NCI-H1105 treated with DMSO at 0.1 percent for 48 hours (cell line): ENCODE measurements at places on chromosomes 11 and 22.

GRCh38 chr11:102974552-102975280 lies 19.2 kb upstream of the MMP13 start:
- no peak for DNase-seq

- DNase-seq, result peak; percentile 48
Observed at GRCh38 chr11:104968355-104968855, at the start of gene CASP4. Gene CASP4, minus strand, starts transcription at chr11:104968574. Its CDS starts 49 bp downstream, at chr11:104968525.

DNA sequence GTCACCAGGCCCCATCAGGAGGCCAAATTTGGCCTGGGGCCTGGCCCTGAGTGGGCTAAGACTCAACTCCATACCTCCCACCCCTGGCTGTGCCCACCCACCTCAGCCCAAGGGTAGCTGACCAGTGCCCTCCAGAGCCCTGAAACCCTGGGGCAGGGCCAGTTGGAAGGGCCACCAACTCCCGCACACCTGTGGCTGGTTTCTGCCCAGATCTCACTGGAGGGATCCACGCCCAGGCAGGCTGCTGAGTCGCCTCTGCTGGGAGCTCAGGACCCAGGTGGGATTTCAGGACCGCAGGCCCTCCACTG lies 8.9 kb upstream of the PIM3 start:
- DNase-seq, result no peak

DNA sequence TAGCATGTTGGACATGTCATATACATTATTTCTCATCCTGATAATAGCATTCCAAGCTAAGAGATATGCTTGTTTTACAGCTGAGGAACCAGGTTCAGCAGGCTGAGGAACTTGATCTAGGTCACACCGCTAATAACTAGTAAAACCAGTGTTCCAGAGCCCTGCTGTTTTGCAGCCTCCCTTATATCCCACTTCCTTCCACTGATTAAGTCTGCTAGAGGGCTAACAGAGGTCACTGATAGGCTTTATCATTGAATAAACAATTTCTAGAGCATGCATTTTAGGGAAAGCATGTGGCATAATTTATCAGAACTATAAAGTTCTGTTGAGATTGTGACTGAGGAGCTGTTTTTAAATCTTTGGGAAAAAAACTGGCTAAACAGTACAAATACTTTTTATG lies 54.0 kb downstream of the UVRAG start:
- DNase-seq, result no peak

DNA sequence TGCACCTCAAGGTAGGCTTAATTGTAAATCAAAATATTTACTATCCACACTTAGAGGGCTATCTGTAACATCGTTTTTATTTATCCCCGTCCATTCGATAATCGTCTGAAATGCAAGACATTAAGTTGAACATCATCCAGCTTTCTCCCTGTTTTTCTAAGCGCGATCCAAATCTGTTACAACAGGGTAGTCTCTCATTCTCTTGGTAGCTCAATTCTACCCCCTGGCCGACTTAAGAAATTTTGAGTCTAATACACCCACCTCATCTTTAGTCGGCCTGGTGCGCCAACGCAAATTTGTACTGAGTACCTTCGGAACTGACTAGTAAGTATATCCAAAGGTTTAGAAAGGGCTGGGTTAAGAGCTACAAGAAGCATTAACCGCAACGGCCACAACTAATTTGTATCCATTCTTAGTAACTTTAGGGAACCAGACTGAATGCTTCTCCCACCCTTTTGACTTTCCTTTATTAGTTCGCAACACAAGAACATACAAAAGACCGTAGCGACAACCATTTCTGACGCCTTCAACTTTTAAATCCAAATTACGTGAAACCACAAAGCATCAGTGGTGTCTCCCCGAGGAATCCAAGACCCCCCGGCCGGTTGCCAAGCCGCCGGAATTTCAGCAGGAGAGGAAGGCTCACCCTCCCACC lies 1.0 kb upstream of the ZNF143 start:
- DNase-seq, result peak; percentile 51

GRCh38 chr11:70535191-70535971 lies 137.1 kb downstream of the CTTN start:
- no peak for DNase-seq

DNA sequence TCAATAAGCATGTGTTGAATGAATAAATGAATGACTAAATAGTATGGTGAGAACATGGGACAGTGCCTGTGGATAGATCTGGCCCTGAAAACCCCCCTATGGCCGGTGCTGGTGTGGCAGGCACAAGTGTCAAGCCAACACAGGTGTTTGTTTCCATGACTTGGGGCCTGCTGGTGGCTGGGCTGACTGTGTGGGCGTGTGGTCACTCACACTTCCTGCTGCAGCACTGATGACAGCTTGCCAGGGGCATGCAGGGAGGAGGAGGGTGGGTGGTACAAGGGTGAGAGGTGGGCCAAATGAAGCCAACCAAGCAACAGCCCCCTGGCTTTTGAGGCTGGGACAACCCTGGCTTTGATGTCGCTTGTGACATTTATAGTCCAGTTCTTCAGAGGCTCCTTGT lies 30.3 kb upstream of the ABCC8 start:
- DNase-seq, result no peak

DNA sequence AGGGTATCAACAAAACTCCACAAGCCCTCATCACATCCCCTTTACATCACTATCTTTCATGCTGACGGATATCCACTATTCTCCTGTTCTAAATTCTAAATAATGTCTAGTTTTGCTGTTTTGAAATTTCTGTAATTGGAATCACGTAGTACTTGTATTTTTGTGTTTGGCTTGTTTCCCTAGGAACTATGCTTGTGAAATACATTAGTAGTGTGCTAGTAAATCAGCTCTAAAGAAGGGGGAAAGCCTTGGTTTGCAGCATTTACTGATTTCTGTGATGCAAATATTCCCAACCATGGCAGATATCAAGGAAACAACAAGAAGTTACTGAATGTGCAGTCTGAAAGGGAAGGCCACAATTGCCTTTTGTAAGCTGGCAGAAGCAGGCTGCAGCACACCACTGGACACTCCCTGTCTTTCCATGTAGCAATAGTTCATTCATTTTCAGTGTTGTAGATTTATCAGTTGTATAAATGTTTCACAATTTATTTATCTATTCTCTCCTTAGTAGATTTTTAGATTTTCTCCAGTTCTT lies 4.7 kb upstream of the FOLH1 start:
- DNase-seq, result no peak

- no peak for DNase-seq
Observed at GRCh38 chr11:95993438-95994298, 69.8 kb upstream of the MTMR2 start.

- DNase-seq, result no peak
Observed at GRCh38 chr11:113329725-113330124, 15.3 kb downstream of the TTC12 start.

DNA sequence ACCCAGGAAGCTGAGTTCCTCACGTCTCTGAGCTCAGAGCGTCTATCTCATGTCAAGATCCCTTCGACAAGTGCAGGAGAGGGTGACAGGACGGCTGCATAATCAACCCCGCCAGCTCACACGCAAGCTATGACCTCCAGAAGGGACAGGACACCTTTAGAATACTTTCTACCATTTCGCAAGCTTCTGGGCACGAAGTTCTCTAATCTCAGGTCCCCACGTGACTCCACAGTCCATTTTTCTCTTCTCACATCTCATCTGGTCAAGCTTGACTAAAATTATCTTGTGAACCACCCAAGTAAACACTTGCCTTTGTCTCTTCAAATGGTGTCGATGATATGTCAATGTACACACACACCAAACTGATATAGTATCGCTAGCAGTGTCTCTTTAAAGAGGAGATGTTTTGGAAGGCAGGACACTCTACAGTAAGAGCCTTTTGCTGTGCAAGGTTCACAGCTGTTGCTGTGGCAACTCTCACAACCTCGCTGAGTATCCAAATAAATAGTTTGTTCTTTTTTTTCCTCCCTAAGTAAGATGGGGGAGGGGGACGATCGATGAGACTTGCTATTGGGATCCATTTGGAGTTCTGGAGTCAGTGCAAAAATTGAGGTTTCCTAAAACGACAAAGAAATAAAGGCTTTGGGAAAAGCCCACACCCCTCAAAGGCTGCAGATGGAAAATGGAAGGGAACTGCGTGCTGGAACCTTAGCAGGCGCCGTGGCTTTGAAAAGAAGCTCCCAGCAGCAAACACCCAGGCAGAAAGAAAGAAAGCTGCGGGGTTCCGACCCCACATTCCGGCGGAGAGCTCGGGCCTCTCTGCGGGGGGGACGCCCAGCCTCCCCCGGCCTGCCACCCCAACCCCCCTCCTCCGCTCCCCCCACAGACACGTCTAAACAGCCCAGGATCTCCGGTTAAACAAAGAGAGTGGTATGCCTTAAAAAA lies 215.4 kb upstream of the UBASH3B start:
- DNase-seq, result peak; percentile 76

DNA sequence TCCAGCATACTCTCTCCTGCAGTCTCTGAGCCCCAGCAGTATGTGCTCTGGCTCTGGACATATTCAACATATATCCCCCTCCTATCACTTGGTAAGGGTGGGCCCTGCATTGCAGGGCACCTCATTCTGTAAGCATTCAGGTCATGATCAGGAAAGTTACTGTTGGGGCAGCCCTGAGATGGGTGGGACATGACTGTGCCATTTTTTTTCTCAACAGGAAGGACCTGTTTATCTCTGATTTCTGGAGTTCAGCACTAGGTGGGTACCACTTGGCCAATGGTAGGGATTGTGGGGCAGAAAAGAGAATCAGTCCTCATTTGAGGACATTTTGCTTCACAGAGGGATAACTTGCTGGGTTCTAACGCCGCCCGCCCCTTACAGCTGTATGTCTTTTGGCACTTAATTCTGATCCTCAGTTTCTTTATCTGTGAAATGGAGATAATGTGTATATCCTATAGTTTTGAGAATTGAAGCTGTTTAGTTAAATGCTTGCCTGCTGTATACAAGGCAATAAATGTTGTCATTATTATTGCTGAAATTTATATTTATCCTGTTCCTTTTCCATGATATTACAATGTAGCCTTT lies 2.2 kb downstream of the SRRD start:
- no peak for DNase-seq

DNA sequence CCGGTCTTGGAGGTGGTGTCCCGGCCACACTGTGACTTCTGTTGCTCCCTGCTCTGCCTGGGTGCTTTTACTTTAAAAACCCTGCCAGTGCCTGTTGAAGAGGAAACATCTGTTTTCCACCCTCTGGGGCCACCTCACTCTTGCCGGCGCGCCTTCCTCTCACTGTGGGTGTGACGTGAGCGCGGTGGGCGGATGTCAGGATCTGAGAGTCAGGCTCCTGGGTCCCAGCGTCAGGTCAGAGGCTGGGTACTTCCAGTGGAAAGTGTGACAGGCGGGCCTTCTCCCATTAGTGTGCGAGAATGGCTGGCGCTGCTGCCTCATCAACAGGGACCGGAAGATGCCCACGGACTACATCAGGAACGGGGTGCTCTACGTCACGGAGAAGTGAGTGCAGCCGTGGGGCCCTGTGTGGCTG lies 54.2 kb downstream of the GRAMD4 start:
- no peak for DNase-seq

DNA sequence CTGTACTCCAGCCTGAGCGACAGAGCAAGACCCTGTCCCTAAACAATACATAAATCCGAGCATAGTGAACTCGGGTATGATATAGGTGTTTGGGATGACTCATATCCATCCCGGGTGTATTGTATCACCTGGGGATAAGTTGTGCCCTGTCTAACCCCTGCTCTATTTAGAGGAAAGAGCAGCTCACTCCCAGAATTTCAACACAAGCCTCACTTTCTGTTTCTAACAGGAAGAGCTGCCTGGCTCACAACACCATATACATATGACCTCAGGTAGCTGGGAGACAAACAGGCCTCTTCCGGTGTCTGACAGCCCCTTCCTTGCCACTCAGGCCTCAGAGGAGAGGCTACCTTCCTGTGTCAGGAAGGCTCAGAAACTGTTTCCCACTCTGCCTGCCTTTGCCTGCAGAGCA lies 9.9 kb upstream of the MICALL1 start:
- no peak for DNase-seq

DNA sequence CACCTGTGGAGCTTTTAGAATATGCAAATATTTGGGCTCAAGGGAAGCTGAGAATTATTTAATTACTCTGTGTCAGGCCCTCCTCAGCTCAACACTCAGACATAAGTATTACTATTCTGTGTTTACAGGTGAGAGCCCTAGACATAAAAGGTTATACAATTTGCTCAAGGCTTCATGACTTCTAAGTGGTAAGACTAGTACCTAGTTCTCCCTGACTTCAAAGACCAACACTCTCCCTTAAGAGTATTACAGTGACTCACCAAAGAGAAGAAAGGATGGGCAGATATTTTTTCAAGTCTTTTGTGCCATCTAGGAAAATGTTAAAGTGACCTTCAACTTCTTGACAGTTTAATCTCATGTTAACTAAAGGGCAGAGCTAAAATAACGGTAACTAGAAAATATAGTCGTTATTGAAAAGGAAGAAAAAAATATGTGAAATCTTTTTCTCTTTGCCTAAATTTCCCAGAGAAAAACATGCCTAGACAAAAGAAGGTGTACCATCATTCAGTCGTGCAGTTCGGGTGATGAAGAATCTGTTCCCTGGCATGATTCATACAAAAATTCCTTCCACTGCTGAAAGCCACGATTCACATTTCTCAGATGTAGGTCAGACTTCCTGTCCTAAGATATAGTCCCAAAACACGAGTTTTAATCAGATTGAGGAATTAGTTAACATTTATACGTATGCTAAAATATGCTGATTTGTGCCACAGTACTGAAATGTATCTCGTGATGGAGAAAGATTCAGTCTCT lies 849.1 kb upstream of the API5 start:
- peak; percentile 22 for DNase-seq

DNA sequence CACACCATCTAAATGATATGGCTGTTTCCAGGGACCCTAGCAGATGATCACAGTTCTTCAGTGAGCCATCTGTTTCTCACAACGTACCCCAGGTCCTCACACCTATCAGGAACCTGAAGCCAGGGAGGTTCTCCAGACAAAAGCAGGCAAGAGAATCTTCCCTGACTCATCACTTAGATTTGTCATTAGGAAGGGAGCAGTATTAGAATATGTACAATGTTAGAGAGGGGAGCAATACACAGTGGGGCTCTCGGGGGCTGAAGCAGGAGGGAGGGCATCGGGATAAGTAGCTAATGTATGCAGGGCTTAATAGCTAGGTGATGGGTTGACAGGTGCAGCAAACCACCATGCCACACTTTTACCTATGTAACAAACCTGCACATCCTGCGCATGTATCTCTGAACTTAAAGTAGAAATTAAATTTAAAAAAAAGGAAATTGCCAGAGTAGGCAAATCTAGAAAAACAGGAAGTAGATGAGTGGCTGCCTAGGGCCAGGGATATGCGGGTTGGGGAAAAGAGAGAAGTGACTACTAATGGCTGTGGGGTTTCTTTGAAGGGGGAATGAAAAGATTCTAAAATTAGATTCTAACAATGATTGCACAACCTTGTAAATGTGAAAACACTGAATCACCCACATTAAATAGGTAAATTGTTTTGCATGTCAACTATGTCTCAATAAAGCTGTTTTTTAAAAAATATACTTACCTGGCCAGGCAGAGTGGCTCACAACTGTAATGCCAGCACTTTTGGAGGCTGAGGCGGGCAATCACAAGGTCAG lies 14.4 kb downstream of the C22orf42 start:
- DNase-seq, result no peak

- no peak for DNase-seq
Observed at GRCh38 chr11:111623527-111624030, 21.3 kb downstream of the SIK2 start.
